ENCODE measurements at places on chromosomes 2 and 18. TPM values are rescaled to one million over a fixed set of nuclear protein-coding genes. Genes with fewer than 3 reads are reported as not detected.

DNA sequence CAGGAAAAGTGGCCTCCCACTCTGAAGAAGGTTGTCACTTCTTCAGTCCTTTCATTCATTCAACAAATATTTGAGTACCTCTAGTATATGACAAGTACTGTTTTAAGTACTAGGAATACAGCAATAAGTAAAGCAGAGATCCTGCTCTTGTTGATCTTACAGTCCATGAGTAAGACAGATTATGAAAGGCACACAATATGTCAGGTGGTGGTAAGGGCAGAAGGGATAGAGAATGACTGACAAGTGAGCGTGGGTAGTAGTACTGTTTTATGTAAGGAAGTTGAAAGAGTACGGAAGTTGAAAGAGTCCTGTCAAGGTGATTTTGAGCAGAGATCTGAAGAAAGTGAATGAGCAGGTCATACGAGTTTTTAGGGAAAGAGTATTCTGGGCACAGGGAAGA is 111.3 kb downstream of the GALNT1 start:
- DNase-seq = no peak

DNA sequence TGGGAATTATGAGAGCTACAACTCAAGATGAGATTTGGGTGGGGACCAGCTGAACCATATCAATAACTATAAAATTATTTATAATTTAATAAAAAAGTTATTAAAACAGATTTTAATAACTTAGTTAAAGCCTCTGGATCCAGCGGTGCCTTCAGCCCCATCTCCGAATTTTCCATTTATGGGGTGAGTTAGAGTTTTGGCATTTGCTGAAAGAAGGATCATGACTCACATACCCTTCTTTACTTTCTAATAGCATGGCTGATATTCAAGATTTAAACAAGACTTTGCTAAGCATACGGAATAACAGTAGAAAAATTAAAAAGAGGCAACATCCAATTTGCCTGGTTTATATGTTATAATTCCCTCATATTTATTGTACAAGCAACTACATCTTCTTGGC is 94.5 kb downstream of the RDH14 start:
- DNase-seq = no peak

- DNase-seq = no peak
Observed at GRCh38 chr2:16040271-16041010, 100.1 kb downstream of the MYCN start.

- DNase-seq = no peak
Observed at GRCh38 chr2:152363936-152364335, 29.0 kb downstream of the FMNL2 start.

DNA sequence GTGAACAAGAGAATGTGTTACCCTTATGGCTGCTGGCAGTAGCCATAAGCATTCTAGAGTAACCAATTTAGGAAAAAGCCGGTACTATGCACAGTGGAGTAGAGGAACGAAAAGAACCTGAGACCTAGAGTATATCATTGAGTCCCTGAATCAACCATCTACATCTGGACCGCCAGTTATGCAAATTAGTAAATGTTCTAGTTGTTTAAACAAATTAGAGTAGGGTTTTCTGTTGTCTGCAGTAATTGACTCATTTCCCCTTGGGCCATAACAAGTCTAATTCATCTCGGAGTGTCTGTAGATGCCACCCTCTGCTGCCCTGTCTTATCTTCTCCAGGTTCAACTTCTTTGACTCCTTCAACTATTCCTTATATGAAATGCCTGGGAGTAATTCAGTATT is 60.1 kb upstream of the CAPN13 start:
- DNase-seq = no peak

DNA sequence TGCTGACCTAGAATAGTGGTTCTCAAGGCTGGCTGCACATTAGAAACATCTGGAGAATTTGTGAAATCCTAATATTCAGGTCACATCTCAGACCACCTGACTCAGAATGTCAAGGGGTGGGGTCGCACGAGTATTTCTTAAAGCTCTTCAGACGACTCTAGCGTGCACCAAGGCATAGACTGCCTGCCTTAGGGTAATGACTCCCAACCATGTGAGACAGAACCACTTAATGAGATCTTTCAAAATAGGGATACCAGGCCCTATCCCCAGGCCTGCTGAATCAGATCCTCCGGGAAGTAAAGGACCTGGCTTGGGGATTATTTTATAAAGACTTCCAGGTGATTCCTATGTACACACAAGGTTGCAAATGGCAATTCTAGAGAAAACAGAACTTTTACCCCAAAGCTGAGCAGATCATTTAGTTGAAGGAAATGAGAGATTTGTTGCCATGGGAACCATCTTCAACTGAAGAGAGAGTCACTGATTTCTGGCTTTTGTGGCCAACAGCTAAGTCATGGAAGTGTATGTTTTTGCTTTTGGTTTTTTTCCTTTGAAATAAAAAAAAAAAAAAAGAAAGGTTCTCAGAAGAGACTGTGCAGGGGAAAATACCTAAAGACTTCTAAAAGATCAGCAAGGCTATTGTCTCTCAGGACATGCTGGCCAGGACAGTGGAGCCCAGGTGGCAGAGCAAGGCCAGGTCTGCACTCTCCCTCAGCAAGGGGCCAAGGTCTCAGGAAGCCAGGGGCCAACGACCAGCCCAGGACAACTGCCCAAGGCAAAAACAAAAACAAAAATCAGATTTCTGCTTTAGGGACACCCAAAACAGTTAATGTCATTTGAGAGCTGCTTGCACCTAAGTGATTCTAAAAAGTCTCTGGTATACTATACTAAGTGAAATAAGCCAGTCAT is 15.3 kb upstream of the LOXHD1 start:
- DNase-seq = peak; percentile 28

LBX2 gene
- 0.97 TPM for total RNA-seq

All from H4 (cell line).